EH (cell line): ENCODE measurements at places on chromosomes 5 and 9.
A peak's percentile ranks its signal among the peaks of the same experiment; 100 is the strongest.

DNA sequence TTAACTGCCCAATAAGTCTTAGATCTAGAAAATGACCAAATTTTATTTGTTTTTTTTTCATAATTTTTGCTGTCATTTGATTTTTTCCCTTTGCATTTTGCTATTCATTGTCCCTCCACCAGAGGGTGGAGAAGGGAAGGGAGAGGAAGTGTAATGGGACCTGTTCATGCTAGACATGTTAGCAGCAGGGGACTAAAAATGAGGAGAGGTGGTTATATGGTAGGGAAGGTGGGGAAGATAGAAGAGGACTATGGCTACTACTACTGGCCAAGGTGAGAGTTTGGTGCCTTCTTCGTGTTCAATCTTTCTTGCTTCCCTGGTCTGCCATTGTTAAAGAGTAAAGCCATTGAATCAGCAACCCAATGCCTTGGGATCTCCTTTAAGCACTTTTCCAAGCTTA is 6.4 kb downstream of the GRIA1 start:
- peak; percentile 60 for DNase-seq

GRCh38 chr5:149223081-149223848 is 48.4 kb upstream of the AFAP1L1 start:
- no peak for DNase-seq

DNA sequence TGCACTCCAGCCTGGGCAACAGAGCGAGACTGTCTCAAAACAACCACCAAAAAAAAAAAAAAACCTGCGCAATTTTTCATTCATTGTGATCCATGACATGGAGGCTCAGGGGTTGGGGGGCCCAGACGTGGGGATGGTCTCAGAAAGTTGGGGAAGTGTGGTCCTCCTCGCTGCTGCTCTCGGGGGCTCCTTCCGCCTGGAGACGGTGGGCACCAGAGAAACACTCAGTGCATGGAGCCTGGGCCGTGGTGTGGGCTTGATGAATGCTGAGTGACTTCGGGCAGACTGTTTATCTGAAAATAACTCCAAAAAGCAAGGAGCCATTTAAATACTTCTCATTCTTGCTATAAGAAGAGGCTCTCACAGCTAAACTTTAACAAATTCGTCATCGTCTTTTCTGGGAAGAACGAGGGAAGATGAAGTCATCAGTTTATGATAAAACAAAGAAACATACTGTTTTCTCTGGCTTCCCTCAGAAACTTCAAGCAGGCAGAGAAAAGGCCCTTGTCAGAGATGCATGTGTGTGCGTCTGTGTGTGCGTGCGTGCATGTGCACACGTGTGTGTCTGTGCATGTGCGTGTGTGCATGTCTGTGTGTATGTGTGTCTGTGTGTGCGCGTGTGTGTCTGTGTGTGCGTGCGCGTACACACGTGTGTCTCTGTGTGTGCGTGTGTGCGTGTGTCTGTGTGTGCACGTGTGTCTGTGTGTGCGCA is 35.0 kb downstream of the RASGEF1C start:
- no peak for DNase-seq

DNA sequence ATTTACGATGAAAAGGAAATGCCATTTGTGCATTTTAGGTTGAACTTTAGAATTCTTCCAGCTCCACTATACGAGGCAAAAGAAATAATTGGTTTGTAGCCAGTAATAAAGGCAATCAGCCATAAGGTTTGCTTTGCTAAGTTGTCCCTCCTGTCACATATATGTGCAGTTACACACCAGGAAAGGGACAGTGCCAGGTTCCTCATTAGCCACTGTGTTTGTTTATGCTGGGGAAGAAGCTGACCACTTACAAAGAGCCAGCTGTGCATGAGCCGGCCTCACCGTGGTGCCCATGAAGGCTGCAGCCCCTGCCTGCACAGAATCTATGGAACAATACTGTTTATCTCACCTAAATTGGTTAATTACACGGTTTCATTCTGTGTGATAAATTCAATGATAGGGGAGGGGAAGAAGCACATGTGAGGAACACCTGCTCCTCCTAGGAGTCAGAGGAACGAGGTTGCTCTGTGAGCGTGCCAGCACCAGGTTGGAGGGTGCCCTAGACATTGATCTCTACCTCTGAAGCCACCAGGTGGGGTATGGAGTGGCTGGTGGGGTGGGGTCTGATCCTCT is 173.8 kb upstream of the DAP start:
- DNase-seq: no peak

DNA sequence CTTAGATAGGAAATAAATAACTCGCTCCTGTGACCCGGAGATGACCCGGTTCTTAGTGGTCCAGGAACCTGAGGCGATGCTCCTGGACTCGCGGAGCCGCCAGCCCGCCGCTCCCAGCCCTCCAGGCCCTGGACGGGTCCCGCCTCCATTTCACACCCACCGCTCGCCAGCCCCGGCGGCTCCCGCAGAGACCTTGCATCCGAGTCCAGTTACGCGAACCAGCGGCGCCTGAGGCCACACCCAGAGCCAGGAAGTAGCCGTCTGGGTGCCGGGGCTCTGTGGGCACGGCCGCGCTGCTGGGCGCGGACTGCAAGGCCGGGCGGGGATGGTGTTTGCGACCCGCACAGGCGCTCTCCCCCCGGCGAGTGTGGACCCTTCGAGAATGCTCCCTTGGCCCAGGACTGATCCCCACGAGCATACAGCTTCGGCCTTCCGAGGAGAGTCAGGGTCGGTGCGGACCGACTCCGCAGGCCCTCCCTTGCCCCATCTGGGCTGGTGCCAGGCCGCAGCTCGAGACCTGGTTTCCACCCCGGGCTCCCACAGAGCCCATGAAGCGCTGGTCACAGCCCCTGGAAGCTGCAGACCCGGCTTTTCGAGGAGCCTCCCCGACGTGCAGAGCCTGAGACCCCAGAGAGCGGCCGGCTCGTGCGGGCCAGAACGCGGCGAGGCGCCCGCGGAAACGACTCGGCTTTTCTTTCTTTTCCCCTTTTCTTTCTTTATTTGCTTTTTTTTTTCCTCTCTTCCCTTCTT is 5.2 kb upstream of the BARX1 start:
- no peak for DNase-seq
